ENCODE measurements at places on chromosomes 6 and 20.
A peak's percentile ranks its signal among the peaks of the same experiment; 100 is the strongest.

DNA sequence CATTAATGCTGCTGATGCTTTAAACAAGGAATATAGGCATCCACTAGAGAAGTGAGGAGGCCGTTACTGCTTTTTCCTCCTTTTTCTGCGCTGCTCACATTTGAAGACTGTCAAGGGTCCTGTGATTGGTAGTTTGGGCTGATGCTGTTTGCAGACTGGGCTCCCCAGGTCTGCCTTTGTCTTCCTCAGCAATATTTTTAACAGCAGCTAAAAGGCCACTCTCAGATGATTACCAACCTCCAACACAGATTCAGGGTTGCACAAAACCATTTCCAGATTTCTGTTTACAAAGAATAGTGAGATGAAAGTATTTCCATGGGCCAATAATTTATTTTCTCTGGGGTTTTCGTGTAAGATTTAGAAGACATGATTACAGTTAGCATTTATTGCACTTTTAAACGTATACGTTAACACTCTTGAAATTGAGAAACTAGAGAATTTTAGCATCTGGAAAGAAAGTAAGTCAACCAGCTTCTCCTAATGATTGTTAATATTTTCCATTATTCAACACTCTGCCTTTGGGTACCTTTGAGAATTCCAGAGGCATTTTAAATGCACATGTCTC is 475.3 kb upstream of the SOX4 start:
- no peak for DNase-seq

GRCh38 chr6:168884646-168885086 is 369.0 kb downstream of the THBS2 start:
- DNase-seq: peak; percentile 85

GRCh38 chr6:130852844-130853554 is 25.8 kb downstream of the SMLR1 start:
- DNase-seq: no peak

DNA sequence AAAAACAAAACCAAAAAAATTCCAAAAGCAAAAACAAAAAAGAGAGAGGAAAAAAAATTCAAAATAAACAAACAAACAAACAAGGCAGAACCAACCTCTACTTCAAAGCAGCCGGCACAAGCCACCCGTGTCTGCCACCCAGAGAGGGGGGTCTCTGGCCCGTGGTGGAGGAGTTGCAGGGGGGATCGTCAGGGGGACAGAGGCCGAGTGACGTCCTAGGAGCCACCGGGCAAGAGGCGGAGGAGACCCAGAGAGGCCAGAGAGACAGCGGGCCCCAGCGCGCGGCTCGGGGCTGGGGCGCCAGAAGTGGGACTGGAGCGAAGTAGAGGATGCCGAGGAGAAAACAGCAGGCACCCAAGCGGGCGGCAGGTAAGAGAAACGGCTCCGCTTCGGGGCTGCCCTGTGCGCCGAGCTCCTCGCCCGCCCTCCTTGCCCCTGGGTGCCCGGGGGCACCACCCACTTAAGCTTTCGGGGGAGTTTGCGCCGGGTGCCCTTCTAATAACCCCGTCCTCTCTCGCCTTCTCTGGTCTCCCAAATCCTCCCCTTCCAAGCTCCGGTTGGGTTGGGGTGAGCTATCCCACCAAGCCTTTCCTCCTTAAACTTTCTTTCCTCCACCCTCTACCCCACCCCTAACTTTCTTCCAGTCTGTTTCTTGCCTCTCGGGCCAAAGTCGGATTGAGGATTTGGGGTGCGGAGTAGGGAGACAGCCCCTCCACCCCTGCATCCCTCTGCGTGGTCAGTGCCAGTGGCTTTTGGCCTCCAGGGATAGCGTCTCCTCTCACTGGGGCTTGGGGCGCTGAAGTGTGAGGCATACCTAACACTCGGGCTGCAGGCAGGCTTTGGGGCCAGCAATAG is 1.0 kb downstream of the TSHZ2 start:
- no peak for DNase-seq

DNA sequence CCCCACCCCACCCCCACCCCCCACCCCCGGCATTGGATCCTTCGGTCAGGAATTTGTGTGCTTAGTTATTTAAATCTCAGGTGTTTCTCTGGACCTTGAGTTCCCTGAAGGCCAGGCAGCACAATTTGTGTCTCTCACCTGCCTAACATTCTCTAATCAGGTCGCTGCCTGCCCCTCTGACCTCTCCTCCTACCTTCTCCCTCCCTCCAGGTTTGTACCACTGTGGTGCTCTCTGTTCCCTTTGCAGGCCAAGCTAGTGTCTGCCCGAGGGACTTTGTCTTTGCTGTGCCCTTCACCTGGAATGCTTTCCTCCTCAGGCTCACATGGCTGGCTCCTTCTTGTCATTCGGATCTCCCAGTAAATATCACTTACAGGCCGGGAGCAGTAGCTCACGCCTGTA is 131.4 kb upstream of the SLC2A12 start:
- no peak for DNase-seq

DNA sequence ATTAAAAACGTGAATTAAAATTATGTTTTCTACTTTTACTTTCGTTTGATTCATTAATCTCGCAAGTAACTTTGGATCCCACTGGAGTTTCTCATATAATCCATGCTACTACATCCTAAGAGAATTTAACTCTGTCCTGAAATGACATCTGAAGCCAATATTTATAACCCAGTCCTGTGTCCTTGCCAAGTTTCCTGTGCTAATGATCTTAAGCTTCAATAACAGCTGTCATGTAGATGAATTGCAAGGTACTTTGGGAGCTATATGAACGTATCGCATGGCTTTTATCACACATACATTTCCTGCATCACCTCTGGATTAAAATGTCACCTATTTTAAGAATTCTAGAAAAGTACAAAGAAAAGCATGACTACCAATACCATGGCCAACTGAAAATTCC is 833.8 kb upstream of the CITED2 start:
- DNase-seq: no peak

DNA sequence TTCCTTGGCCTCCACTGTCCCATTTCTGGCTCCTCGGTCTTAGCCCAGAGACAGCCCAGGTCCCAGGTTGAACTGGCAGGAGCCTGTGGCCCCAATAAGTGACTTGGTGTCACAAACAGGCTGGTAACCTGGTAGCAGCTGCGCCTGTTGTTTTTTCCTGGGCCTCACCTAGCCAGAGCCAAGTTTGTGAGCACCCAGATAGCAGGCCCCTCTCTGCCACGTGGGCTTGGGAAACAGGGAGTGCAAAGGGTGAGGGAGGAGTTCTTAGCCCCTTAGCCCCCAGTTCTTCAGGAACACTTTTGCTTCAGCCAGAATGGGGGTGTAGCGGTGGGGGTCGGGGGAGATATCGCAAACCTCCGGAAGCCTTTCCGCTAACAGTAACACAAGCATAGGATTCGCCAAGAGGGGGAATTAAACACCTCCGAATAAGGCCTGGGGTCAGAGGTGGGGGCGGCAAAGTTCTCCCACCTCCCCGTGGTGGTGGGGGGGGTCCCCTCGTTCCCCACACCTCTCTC is 760 bp downstream of the C6orf132 start:
- no peak for DNase-seq

DNA sequence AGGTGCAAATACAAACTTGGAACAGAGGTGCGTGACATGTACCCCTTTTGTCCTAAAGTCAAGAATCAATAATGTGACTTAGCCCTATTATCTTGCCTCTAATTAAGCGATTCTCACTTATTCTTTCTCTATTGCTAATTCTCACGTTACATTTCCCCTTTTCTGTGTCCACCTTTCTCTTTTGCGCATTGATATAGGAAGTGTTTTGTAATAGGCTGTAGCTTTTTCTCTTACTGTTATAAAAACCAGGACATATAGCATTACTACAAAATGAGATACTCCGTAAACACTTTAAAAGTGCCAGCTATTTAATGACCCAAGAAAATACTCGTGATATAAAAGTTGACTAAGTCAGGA is 669 bp upstream of the TMEM30A start:
- no peak for DNase-seq

- no peak for DNase-seq
These were observed 98.8 kb downstream of the SASH1 start for GRCh38 chr6:148441454-148441911.

- no peak for DNase-seq
These were observed 22.0 kb downstream of the RNF146 start for GRCh38 chr6:127288705-127289104.

GRCh38 chr6:123547216-123547978 is 89.4 kb downstream of the TRDN start:
- DNase-seq: no peak

DNA sequence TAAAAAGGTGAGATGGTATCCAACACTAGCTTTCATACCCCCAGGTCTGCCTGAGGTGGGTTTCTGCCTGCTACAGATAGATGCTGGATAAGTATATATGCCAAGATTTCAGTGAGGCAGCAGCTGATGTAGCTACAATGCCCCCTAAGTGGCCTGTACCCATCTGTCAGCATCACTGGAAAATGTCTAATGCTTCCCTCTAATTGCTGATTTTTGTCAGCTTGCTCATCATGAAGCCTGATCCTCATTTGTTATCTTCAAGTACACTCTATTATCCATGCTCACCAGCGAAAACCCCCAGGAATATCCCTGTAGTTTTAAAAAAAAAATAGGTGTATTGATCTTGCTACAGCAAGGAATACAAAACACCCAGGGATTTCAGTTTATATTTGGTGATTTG is 32.2 kb downstream of the OPRM1 start:
- DNase-seq: no peak

- no peak for DNase-seq
These were observed 152.8 kb downstream of the GRM4 start for GRCh38 chr6:33993091-33993490.
